AG04450 (cell line): ENCODE measurements at places on chromosomes 7 and 10. TPM values are rescaled to one million over a fixed set of nuclear protein-coding genes. Genes with fewer than 3 reads are reported as not detected.

Gene FOXK1
- polyA plus RNA-seq, result 3.4 and 4.7 TPM in 2 replicates

Gene NSUN6
- 6.0 and 7.6 TPM in 2 replicates for polyA plus RNA-seq

Gene C10orf143
- 1.7 and 1.9 TPM in 2 replicates for polyA plus RNA-seq

DNA sequence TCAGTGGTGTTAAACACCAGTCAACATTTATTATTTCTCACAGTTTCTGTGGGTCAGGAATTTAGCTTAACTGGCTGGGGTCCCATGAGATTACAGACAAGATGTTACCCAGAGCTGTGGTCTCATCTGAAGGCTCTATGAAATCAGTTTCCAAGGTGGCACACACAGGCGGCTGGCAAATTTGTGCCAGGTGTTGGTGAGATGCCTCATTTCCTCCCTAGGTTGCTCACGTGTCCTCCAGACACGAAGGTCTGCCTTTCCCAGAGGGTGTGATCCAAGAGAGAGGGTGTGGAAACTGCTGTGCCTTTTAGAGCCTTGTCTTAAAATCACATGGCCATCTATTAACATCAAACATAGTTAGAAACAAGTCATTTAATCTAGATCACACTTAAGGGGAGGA is 209.0 kb downstream of the JCAD start:
- no peak for DNase-seq

DNA sequence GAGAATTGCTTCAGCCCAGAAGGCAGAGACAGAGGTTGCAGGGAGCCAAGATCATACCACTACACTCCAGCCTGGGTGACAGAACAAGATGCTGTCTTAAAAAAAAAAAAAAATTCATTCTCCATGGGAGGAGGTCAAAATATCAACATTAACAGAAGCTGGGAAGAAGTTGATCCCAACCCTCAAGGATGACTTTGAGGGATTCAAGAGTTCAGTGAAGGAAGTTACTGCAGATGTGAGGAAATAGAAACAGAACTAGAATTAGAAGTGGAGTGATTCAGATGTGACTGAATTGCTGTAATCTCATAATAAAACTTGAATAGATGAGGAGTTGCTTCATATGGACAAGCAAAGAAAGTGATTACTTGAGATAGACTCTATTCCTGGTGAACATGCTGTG is 19.7 kb upstream of the RPEL1 start:
- no peak for DNase-seq
